NCI-H1105 (cell line): ENCODE measurements at places on chromosomes 16 and 17.

DNA sequence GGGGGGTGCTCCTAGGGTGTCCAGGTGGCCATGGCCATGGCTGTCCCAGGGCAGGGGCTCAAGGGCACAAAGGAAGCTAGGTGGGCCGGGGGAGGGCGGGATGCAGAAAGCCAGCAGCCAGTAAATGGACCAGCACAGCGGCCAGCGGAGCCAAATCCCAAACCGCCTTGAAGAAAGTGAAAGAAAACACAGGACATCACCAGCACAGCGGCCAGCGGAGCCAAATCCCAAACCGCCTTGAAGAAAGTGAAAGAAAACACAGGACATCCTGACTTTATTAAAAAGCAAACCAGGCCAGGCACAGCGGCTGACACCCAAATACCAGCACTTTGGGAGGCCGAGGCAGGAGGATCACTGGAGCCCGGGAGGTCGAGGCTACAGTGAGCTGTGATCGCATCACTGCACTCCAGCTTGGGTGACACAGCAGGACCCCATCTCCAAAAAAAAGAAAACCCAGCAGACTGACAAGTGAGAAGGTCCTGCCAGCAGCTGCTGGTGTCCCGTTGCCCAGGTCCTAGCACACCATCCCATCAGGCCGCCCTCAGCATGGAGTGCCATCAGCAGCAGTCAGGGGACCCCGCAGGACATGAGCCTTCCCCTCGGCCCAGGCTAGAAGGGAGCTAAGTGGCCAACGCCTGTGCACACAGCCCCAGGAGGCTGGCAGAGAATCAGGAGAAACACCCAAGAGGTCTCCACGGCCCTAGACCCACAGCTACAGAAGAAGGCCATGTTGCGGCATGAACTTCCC is 17.0 kb downstream of the SLC38A10 start:
- no peak for DNase-seq

DNA sequence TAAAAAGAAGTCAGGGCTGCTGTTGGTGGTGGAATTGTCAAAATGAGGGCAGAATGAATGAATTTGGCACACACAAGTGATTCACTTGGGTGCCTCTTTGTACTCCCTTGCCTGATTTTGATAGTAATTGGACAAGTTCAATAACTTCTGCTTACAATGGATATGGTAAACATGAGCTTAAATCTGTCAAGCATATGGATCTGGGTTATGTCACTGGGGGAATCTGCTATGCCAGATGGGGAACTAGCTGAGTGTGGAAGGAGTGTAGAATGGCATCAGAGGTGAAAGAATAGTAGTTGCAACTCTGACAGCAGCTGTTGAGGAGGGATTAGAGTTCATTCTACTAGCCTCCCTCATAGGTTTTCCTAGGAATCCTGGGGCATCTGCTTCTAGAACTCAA is 724.2 kb upstream of the CDH8 start:
- DNase-seq: no peak

GRCh38 chr17:2057760-2058585 is 3.1 kb downstream of the HIC1 start:
- DNase-seq: no peak

GRCh38 chr16:9075299-9076071 is 16.0 kb upstream of the HAPSTR1 start:
- DNase-seq: no peak

DNA sequence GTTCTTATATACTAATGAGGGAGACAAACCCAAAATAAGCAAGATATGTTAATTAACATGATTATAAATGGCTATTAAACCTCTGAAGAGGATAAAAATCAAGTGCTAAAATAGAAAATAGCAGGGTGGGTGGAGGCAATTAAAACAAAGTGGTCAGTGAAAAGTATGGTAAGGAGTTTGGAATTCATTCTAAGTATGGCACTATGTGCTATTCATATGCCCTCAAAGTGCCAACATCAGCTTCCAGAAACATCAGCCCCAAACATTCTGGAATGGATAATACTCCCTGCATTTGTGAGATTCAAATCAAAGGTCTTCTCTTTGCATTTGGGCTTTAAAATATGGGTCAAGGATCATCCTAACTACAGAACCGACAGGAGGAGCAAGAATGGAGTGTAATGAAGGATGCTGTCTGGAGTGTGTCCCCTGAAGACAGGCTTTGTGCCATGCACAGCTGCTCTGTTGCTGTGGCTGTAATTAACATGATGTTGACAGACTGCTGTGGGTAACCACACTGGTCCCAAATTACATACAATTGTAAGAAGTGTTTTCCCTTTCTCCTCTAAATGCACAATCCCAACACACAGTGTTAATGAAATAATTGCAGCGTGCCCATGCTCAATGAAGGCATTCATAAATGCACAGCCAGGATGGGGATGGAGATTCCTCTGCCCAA is 93.1 kb downstream of the VAT1L start:
- DNase-seq: peak; percentile 4

DNA sequence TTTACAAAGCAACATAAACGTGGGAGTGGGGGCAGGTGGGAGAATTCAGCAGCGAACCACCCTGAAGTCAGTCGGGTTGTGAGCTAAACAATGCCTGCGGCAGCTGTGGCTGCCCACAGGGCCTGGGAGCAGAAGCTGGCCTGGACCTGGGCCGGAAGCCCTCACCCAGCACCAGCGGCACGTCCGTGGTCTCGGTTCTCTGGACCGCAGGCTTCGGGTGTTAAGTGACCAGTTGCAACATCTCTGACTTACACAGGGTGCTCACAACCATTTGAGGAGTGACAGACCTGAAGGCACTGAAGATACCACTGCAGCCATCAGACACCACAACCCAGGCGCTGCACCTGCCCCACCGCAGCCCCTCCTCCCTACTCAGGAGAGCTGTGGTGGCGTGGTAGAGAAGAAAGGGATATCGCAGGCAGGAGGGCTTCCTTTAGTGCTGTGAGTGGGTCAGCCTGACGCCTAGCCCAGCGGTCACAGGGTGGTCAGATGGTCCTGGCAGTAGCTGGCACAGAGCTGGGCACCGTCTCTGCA is 33.8 kb downstream of the CBFA2T3 start:
- DNase-seq: no peak

- DNase-seq: no peak
These were observed 37.7 kb upstream of the OR3A1 start for GRCh38 chr17:3335876-3336275.

DNA sequence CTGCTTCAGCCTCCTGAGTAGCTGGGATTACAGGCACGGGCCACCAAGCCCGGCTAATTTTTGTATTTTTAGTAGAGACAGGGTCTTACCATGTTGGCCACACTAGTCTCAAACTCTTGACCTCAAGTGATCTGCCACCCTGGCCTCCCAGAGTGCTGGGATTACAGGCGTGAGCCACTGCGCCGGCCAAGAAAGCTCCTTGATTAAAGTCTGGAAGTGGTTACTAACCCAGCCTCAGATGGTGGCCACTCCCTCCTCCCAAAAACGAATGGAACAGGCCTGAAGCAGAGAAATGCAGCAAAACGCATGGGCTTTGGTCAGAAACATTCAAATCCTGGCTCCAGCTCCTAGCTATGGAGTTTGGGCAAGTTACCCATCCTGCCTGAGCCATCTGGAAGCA is 11.3 kb downstream of the FKBP10 start:
- no peak for DNase-seq

GRCh38 chr17:36946726-36947091 is 2.0 kb upstream of the AATF start:
- no peak for DNase-seq

DNA sequence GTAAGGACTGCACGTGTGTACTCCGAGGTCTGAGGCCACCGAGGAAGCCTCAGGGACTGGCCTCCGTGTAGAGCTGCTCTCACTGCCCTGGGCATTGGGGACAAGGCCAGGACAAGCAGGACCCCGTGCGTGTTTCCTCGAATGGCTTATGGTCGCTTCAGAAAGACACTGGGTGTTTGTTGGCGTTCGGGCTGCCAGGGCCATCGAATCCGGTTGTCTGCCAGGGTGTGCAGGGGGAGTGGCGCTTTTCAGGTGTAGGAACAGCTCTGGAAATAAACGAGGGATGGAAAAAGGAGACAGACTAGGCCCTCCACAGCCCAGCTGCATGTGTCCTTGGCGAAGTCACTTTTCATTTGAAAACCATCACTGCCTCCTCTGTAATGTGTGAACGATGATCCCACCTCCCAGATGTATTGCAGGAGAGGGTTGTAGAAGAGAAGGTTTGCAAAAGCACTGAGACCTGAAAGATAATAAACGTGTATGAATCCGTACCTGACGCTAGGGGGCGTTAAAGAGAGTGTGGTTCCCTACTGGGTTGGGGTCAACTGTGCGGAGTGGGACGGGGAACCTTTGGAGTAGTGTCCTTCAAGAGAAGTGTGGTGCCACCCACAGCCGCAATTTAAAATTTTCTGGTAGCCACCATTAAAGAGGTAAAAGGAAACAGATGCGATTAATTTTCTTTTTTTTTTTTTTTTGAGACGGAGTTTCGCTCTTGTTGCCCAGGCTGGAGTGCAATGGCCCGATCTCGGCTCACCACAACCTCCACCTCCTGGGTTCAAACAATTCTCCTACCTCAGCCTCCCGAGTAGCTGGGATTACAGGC is 2.1 kb upstream of the ZSCAN10 start:
- DNase-seq: no peak
